Right atrium auricular region (tissue), 2 donors: ENCODE measurements at places on chromosomes 11 and 22.

DNA sequence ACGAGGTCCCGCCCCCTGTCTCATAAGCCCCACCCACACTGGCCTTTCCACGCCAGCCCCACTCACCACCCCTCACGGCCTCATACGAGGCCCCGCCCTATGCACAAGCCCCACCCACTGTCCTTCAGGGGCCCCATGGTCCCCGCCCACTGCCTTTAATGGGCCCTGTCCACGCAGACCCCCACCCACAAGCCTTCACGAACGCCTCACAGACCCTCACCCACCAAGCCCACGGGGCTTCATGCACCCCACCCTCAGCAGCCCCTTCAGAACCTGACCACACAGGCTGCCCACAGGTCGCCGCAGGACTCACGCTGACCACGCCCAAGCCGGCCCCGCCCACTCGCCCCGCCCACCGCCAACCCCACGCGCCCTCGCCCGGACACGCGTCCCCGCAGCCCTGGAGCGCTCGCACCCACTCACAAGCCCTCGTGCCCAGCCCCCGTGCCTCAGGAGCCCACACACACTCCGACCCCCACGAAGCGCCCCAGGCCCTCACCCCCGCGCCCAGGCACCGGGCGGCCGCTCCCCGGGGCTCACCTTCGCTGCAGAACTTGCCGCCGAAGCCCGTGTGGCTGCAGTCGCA lies 10.5 kb downstream of the NRXN2 start:
- no peak for DNase-seq

GRCh38 chr11:55967914-55968313 lies 1.8 kb downstream of the OR10AG1 start:
- no peak for DNase-seq

GRCh38 chr11:12410006-12410728 lies 32.8 kb downstream of the PARVA start:
- no peak for DNase-seq

- peak; percentile 71 for DNase-seq
Measured at GRCh38 chr11:63537293-63538101, 889 bp downstream of the PLAAT4 start.

- no peak for DNase-seq
Measured at GRCh38 chr11:31940371-31941037, 129.4 kb upstream of the PAX6 start.
